ENCODE measurements at places on chromosomes 5 and 9.
A peak's percentile ranks its signal among the peaks of the same experiment; 100 is the strongest.

GRCh38 chr9:14170973-14171596 is 142.9 kb downstream of the NFIB start:
- DNase-seq, result no peak

DNA sequence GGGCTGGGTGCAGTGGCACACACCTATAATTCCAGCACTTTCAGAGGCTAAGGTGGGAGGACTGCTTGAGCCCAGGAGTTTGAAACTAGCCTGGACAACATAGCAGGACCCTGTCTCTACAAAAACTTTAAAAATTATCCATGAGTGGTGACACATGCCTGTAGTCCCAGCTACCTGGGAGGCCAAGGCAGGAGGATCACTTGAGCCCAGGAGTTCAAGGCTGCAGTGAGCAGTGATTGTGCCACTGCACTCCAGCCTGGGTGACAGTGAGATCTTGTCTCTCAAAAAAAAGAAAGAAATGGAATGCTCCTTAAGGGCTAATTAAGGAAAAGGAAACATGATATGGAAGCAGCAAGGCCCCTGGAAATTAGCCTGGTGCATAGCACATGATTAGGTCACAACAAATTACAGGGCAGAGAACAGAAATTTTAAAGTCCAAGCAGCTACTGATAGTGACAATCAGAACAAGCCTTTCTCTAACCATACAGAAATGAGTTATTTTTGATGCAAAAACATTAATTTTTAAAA is 19.5 kb downstream of the ANKH start:
- no peak for DNase-seq

- DNase-seq, result no peak
These were observed 369.3 kb upstream of the TRPC7 start for GRCh38 chr5:136734628-136735027.

GRCh38 chr5:132500931-132501628 is 10.5 kb upstream of the IRF1 start:
- peak; percentile 51 for DNase-seq

GRCh38 chr9:77475641-77476473 is 172.3 kb downstream of the GNA14 start:
- DNase-seq, result no peak

DNA sequence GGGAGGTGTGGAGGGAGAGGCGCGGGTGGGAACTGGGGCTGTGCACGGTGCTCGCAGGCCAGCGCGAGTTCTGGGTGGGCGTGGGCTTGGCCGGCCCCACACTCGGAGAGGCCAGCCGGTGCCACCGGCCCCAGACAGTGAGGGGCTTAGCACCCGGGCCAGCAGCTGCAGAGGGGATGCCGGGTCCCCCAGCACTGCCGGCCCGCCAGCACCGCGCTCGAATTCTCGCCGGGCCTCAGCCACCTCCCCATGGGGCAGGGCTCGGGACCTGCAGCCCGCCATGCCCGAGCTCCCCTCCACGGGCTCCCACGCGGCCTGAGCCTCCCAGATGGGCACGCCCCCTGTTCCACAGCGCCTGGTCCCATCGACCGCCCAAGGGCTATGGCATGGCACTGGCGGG is 104.6 kb downstream of the GLIS3 start:
- no peak for DNase-seq

GRCh38 chr5:10438301-10438700 is 3.4 kb upstream of the ROPN1L start:
- DNase-seq, result no peak

GRCh38 chr5:65861830-65862241 is 64.5 kb upstream of the ERBIN start:
- no peak for DNase-seq
